ENCODE measurements at places on chromosomes 16 and 17. TPM values are rescaled to one million over a fixed set of nuclear protein-coding genes. Genes with fewer than 3 reads are reported as not detected.

GRCh38 chr17:56773124-56773523 lies 60.6 kb downstream of the C17orf67 start:
- DNase-seq, result no peak

DNA sequence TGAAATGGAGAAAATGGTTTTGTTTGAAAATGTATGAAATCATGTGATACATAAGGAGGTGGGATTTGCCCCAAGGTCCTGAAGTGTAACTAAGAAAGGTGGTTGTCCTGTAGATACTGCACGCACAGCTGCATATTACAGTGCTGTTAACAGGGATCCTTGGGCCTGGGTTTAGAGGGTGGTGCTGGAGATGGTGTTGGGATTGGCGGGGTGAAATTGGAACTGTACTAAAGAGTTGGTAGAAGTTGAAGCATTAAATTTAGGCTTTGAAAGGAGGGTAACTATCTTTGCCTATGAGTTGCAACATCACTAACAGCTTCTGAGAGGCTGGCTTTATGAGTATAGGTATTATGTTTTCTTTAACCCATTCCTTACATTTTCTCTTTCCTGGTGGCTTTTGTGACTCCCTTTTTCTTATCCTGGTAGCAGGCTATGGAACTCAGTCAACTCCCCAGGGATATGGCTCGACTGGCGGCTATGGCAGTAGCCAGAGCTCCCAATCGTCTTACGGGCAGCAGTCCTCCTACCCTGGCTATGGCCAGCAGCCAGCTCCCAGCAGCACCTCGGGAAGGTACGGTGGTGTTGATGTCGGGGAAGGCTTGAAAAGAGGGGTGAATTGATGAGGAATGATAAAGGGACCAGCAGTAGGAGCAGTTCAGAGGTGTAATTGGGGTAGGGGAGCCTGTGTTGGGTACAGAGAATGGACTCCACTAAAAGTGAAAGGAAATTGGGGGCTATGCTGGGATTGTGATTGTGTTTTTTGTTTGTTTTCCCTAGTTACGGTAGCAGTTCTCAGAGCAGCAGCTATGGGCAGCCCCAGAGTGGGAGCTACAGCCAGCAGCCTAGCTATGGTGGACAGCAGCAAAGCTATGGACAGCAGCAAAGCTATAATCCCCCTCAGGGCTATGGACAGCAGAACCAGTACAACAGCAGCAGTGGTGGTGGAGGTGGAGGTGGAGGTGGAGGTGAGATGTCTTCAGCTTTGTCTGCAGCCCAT lies 3.8 kb downstream of the FUS start:
- no peak for DNase-seq

AIPL1 gene
- not detected for polyA plus RNA-seq

GRCh38 chr17:20313306-20313705 lies 154.0 kb downstream of the LGALS9B start:
- DNase-seq, result no peak

CEP112 gene
- polyA plus RNA-seq, result 14.8 TPM

Measured in hindlimb muscle (tissue), 1 donor.